Stimulated activated CD8-positive, alpha-beta memory T cell treated with anti-CD3 and anti-CD28 coated beads, Interleukin-2, amount 100 ng/mL, for 1 hour (primary cell): ENCODE measurements at places on chromosomes 7 and 10.
A peak's percentile ranks its signal among the peaks of the same experiment; 100 is the strongest.

GRCh38 chr10:46094931-46095750 is 49.1 kb upstream of the MSMB start:
- no peak for DNase-seq

DNA sequence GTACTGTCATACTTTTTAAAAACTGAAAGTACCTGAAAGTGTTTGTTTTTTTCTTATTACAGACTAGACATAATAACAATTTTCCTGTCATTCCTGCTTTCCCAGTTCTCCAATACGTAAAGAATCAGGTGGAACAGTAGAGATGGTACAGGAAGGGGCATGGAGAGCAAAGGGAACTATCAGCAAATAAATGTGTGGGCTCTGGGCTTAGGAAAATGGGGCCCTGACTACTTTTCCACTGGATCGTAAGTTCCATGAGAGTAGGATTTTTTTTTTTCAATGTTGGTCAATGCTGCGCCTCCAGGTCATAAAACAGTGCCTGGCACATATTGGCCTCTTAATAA is 15.2 kb upstream of the FAS start:
- DNase-seq = no peak

- no peak for DNase-seq
Measured at GRCh38 chr7:158409816-158410330, 177.8 kb downstream of the PTPRN2 start.

- no peak for DNase-seq
Measured at GRCh38 chr10:132987671-132988571, 45.6 kb upstream of the CFAP46 start.

DNA sequence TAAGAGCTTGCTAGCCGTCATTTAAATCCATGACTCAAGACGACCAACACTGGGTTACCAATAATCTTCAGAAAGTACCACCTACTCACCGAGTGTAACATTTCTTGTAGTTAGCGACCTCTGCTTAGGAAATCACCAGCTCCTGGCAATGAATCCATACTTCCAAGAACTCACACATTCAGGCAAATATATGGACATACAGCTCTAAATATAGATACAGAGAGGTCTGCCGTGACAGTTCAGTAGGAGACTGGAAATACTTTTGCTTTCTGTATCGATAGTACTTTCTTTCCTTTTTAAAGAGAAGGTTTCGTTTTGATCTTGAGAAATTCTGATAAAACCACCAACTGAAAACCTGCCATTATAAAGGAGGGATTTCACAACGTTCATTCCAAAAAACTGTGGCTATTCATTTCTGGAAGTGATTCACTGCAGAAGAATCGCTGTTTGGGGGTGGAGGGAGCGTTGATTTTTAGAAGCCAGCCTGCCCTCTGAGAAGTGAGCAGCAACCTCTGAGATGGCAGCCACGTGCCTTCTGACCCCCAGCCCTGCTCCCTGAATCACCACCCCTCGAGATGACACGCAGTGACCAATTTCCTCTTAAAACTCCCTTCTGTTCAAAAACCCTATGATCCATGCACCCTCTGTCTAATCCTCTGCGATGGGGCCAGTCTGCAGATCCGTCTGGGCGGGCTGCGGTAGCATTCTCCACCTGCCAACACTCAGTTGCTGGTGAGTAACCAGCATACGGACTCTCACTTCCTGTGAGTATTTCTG is 179.0 kb upstream of the KLF14 start:
- peak; percentile 54 for DNase-seq

GRCh38 chr10:21463436-21463835 is 62.0 kb downstream of the SKIDA1 start:
- no peak for DNase-seq

DNA sequence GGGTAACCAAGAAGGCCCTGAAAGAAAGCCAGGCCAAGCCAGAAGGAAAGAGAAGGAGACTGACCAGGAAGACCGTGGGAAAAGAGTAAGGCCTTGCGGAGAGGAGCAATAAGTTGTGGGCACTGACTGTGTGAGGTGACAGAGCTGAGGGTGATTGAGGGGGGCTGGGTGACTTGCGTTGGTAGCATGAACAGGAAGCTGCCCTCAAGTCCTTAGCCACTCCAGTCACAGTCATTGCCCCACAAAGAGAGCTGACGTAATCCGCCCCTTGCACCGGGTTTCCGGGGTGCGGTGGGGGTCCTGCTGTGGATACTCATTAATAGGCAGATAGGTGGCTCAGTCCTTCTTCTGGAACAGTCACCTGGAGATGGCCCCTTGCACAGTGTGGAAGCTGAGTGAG is 16.1 kb upstream of the DMBT1 start:
- no peak for DNase-seq

DNA sequence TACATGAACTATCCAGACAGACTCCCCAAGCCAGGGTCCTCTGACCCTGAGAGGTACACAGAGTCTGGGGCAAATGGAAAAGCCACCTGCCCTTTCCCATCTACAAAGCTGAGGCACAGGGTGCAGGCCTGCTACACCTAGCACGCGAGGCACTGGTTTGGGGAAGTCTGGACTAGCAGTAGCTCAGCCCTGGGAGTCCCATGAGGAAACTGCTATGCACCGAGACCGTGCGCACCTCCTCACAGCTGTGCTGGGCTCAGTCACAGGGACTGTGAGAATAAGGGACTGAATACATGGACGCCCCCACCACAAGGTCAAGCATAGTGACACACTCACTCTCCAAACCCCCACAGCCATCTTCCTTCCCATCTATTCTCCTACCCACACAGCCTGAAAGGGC is 8.2 kb downstream of the MAT1A start:
- DNase-seq = no peak
